ENCODE measurements at places on chromosomes 5 and 9. TPM values are rescaled to one million over a fixed set of nuclear protein-coding genes. Genes with fewer than 3 reads are reported as not detected.

The SLC22A4 gene
- 0.49 TPM for total RNA-seq

- H3K4me3 ChIP-seq: no peak overlapping the region
- no peaks in the 10 kb centered on the region for H3K4me1 ChIP-seq
- peaks cover 54% of the 10 kb centered on the region for H3K36me3 ChIP-seq
- no peaks in the 10 kb centered on the region for H3K27me3 ChIP-seq
- H3K27ac ChIP-seq: no peak overlapping the region
- DNase-seq: peak; percentile 26
These were observed 21.6 kb downstream of the SLC46A2 start for GRCh38 chr9:112869041-112869529.

The C9orf152 gene
- not detected for total RNA-seq

The CCDC112 gene
- 10.7 TPM for total RNA-seq

DNA sequence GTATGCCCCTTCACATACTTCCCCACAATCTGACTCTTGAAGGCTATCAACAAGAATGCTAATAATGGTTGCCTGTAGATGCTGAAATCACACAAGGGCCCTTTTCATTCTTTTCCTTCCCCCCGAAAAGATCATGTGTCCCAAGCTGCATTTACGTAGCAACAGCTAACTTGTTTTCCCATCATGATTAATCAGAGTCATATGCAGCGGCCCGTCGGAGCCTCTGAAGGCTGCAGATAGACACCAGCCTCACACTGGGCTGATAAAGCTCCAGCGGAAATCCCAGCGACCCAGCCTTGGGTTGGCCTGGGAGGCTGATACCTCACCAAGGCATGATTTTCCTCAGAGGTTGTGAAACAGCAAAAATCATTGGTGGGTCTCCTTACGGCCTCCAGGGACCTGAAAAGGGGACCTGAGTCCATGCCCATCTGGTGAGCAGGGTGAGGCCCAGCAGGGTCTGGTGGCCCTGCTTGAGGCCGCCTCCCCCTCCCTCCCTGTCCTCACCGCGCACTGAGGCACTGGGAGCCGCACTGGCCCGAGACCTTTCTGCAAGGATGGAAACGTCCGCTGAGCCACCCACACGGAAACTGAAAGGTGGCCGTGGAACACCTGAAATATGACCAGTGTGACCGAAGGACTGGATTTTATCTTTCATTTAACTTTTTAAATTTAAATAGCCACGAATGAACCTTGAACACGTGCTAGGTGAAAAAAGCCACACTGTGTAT lies 114.2 kb upstream of the PHYKPL start:
- H3K4me3 ChIP-seq: no peak overlapping the region
- no peaks in the 10 kb centered on the region for H3K36me3 ChIP-seq
- no peaks in the 10 kb centered on the region for H3K4me1 ChIP-seq
- DNase-seq: no peak

GRCh38 chr5:116382032-116382873 lies 192.4 kb downstream of the SEMA6A start:
- no peaks in the 10 kb centered on the region for H3K36me3 ChIP-seq
- no peak overlapping the region for H3K27ac ChIP-seq

The KIF4B gene
- not detected for total RNA-seq

The LURAP1L gene
- total RNA-seq: 29.3 TPM

The GMCL2 gene
- total RNA-seq: not detected

- DNase-seq: no peak
- H3K4me3 ChIP-seq: no peak overlapping the region
- H3K27ac ChIP-seq: no peak overlapping the region
- peaks cover 5% of the 10 kb centered on the region for H3K4me1 ChIP-seq
- H3K27me3 ChIP-seq: no peaks in the 10 kb centered on the region
These were observed 295.7 kb upstream of the TUT7 start for GRCh38 chr9:86649913-86650312.

GRCh38 chr9:12162181-12162815 lies 530.9 kb upstream of the TYRP1 start:
- H3K27ac ChIP-seq: no peak overlapping the region
- H3K27me3 ChIP-seq: no peaks in the 10 kb centered on the region
- H3K36me3 ChIP-seq: no peaks in the 10 kb centered on the region

The CORO2A gene
- 1.2 TPM for total RNA-seq

DNA sequence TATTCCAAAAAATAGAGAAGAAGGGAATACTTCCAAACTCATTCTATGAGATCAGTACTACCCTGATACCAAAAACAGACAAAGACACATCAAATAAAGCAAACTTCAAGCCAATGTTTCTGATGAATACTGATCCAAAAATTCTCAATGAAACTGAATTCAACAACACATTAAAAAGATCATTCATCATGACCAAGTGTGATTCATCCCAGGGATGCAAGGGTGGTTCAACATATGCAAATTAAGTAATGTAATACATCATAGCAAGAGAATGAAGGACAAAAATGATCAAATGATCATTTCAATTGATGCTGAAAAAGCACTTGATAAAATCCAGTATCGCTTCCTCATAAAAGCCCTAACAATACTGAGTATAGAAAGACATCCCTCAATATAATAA lies 4.9 kb upstream of the RCL1 start:
- H3K4me1 ChIP-seq: peaks cover 6% of the 10 kb centered on the region
- H3K27me3 ChIP-seq: no peaks in the 10 kb centered on the region
- H3K4me3 ChIP-seq: no peak overlapping the region
- H3K36me3 ChIP-seq: no peaks in the 10 kb centered on the region

DNA sequence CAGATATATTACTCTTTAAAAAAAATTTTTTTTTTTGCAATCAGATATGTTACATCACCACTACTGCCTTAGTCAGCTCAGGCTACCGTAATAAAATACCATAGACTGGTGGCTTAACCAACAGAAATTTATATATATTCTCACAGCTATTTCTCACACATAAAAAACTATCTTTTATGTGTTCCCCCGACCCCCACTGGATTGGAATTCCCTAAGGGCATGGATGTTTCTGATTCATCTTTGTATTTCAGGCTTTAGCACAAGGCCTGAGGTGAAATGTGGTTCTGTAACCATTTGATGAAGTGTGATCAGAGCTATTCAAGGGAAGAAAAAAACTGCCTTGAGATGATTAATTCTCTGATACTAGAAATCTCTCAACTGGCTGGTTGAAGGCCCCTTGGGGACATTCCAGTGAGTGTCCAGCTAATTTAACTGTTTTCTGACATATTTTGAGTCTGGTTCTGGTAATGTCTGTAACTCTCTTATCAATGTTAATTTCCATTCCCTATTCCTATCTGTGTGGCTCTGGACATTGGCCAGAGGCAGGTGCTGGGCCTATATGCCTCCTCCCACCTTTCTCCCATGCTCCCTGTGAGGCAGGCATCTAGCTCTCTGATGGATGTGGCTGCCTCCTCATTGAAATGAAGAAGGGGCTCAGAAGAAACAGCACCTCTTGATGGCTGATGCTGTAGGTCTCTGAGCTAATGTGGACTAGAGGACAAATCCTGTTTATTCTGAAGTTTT lies 2.5 kb downstream of the CD14 start:
- H3K36me3 ChIP-seq: no peaks in the 10 kb centered on the region
- H3K4me1 ChIP-seq: peaks cover 12% of the 10 kb centered on the region
- DNase-seq: no peak
- no peaks in the 10 kb centered on the region for H3K27me3 ChIP-seq

DNA sequence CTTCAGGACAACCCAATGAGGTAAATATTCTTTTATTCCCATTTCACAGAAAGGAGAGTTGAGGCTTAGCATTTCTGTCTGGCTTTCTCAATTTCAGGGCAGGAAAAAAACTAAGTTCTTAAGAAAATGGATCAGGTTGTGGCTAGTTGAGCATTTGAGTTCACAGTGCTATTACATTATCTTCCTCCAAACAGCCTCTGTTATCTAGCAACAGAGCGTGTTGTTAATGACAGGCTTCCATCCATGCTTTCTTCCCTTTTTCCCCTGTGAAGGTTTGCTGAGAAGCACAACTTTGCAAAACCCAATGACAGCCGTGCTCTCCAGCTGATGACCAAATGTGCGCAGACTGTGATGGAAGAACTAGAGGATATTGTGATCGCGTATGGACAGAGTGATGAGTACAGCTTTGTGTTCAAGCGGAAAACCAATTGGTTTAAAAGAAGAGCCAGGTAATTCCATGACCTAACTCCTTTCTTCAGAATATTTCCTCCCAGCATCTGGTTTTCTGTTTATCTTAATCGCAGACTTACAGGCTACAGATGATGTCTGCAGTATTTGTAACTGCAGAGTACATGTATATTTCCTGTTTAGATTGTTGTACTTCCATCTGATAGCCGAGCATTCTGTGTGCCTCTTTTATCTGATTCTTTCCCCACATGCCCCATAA lies 1.5 kb downstream of the THG1L start:
- peaks cover 12% of the 10 kb centered on the region for H3K4me1 ChIP-seq
- H3K4me3 ChIP-seq: no peak overlapping the region
- no peaks in the 10 kb centered on the region for H3K27me3 ChIP-seq
- no peak for DNase-seq
- H3K27ac ChIP-seq: no peak overlapping the region

The CKMT2 gene
- 2.9 TPM for total RNA-seq

The PCDHB5 gene
- total RNA-seq: 3.1 TPM

GRCh38 chr9:86795823-86796553 lies 151.3 kb downstream of the GAS1 start:
- H3K27me3 ChIP-seq: no peaks in the 10 kb centered on the region
- peak overlapping the region; percentile 65 for H3K27ac ChIP-seq
- no peaks in the 10 kb centered on the region for H3K4me1 ChIP-seq
- H3K4me3 ChIP-seq: no peak overlapping the region
- DNase-seq: peak; percentile 90

- no peak overlapping the region for H3K4me3 ChIP-seq
- no peaks in the 10 kb centered on the region for H3K27me3 ChIP-seq
- H3K4me1 ChIP-seq: no peaks in the 10 kb centered on the region
- no peaks in the 10 kb centered on the region for H3K36me3 ChIP-seq
- no peak for DNase-seq
- H3K27ac ChIP-seq: no peak overlapping the region
These were observed 27.4 kb downstream of the ASTN2 start for GRCh38 chr9:117387422-117387821.

DNA sequence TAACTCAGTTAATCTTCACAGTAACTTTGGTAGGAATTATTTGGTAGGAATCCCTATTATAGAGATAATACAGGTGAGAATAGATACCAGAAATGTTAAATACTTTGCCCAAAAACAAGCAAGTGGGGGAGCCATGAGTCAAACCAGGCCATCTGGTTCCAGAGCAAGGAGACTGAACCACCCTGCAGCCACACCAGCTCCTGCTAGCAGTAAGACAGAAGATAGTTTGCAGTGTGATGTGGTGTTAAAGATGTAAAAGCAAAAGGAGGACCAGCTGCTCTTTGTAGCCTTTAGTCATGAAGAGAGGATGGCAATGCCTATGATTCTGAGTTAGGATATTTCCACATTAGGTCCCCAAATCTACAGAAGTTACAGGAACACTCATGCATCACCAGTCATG lies 101.4 kb downstream of the PRKACG start:
- no peak overlapping the region for H3K27ac ChIP-seq
- H3K4me3 ChIP-seq: no peak overlapping the region

The ESM1 gene
- not detected for total RNA-seq

The CDC20B gene
- not detected for total RNA-seq

DNA sequence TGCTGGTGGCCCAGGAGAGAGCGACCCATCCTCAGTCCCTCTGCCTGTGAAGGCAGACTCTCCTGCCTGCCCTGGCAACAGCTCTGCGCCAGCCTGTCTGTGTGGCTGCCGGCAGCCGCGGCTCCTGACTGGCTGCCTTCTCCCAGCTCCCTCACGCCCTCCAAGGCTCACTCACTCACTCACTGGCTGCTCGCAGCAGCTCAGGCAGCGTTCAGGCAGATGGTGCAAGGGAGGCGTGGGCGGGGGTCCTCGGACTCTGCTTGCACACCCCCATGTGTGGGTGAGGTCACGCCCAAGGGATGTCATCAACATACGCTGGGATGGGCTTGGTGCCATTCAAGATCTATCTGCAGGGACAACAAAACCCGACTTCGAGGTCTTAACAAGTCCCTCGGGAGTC lies 66.7 kb downstream of the DAB2IP start:
- H3K4me3 ChIP-seq: no peak overlapping the region
- H3K27me3 ChIP-seq: no peaks in the 10 kb centered on the region
- peak overlapping the region; percentile 48 for H3K27ac ChIP-seq
- DNase-seq: peak; percentile 81
- peaks cover 78% of the 10 kb centered on the region for H3K4me1 ChIP-seq
- H3K36me3 ChIP-seq: no peaks in the 10 kb centered on the region

DNA sequence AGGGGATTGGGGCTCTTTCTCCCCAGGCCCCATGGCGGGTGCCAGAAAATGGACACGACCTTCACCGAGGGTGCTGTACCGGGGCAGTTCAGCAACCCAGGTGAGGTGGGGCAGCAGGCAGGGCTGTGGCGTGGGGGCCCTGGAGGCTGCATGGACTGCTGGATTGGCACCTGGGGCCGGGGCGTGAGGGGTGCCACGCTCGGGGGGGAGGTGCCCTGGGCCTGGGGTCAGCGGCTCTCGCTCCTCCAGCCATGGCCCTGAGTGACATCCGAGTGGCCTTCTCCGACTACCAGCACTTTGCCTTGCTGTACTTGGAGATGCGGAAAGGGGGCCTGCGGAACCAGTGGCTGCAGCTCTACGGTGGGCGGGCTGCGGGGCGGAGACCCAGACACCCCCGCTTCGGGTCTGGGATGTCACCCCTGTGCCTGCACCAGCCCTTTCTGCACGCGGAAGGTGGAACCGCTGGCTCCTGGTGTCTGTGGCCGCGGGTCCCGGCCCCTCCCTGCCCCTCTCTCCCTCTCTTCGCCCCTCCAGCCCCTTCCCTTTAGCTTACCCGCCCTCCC lies 1.8 kb downstream of the LCNL1 start:
- H3K4me3 ChIP-seq: no peak overlapping the region
- no peaks in the 10 kb centered on the region for H3K36me3 ChIP-seq
- no peak overlapping the region for H3K27ac ChIP-seq
- DNase-seq: no peak
- H3K4me1 ChIP-seq: peaks cover 13% of the 10 kb centered on the region

- H3K4me1 ChIP-seq: no peaks in the 10 kb centered on the region
- no peak overlapping the region for H3K4me3 ChIP-seq
- no peaks in the 10 kb centered on the region for H3K36me3 ChIP-seq
- no peak for DNase-seq
These were observed 6.2 kb upstream of the SHB start for GRCh38 chr9:38075272-38075671.

The TRAPPC13 gene
- 36.4 TPM for total RNA-seq

- H3K36me3 ChIP-seq: no peaks in the 10 kb centered on the region
- H3K4me3 ChIP-seq: peak overlapping the region; percentile 59
- H3K27me3 ChIP-seq: no peaks in the 10 kb centered on the region
- H3K4me1 ChIP-seq: peaks cover 5% of the 10 kb centered on the region
These were observed 438 bp downstream of the SOX30 start for GRCh38 chr5:157651623-157652376.
